HuH-7.5 (cell line): ENCODE measurements at places on chromosomes 16 and 17.

- DNase-seq = no peak
Observed at GRCh38 chr16:58435779-58436178, 43.5 kb downstream of the GINS3 start.

- DNase-seq = no peak
Observed at GRCh38 chr17:43845766-43846165, 1.2 kb upstream of the CD300LG start.

DNA sequence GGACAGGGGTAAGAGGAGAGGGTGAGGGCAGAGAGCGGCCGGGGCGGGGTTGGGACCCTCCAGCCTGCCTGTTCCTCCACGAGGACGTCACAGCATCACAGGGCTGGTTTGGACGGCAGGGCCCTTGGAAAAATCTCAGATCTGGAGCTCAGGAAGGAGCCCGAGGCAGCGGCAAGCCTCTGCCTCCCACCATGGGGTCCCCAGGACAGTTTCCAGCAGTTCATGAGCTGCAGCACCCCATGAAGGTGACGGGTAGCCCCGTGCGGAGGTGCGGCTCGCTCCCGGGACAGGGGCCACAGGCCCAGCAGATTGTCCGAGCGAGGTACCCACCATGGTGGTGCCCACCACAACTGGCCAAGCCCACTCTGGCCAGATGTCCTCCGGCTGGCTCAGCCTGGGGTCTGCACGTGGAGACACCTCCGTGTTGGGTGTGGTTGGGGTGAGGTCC lies 21.3 kb downstream of the TPSD1 start:
- no peak for DNase-seq

- DNase-seq = peak; percentile 93
Observed at GRCh38 chr16:4328046-4328781, 12.3 kb downstream of the GLIS2 start.

GRCh38 chr16:80463326-80463725 lies 77.5 kb upstream of the DYNLRB2 start:
- peak; percentile 28 for DNase-seq

- DNase-seq = peak; percentile 32
Observed at GRCh38 chr16:82011199-82011641, at the start of gene SDR42E1. Gene SDR42E1 (minus strand): TSS chr16:82011470. CDS start chr16:82000858, 10,612 bp downstream.
